Astrocyte (in vitro differentiated cells and primary cell): ENCODE measurements at places on chromosomes 12 and 14.

GRCh38 chr14:87626266-87626665, 366.7 kb downstream of the GALC start:
- no peak for DNase-seq

- DNase-seq: no peak
Observed at GRCh38 chr14:74258764-74259035, 19.5 kb downstream of the VSX2 start.

DNA sequence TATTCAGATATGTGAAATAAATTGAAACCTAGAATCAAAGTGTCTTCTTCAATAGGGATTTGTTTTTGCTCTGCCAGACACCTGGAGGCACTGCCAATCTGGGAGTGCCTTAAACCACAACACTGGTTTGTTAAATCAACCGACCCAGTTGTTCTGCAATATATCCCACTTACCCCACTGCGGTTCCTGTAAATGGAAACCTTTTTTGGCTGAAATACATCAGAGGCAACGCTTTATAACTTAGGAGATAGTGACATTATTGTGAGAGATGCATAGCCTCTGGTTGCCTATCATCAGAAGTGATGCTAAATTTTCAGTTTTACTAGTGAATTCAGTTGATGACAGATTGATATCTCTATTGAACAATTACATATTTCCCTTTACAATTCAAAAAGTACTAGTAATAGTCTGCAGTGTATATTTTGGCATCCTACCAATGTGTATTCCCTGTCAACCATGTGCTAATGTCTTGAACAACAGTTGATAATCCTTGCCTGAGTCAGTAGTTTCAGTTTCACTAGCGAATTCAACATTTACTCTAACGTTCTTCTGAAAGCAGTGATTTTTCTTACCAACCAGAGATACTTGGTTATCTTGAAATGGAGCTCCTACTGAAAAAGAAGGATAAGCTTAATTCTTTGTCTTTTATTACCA, 30.5 kb downstream of the PPP2R5C start:
- DNase-seq: peak; percentile 53

DNA sequence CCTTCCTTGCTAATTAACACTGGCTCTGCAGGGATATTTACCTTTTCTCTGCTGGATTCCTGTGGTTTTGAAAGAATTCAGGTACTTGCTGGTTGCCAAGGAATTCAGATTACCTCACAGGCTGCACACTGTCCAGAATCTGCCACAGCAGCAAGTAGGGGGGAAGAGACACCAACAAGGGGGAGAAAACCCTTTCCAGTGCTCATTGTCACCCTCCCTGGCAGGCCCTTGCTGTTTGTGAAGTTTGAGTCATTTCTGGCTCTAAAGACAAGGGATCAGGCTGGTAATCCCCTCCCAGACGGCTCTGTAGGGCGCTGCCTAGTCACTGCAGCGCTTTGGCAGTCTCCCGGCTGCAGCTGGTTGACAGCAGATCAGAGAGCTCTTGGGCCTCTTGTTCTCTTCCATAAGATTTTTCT, 50.8 kb downstream of the TTLL5 start:
- peak; percentile 95 for DNase-seq

DNA sequence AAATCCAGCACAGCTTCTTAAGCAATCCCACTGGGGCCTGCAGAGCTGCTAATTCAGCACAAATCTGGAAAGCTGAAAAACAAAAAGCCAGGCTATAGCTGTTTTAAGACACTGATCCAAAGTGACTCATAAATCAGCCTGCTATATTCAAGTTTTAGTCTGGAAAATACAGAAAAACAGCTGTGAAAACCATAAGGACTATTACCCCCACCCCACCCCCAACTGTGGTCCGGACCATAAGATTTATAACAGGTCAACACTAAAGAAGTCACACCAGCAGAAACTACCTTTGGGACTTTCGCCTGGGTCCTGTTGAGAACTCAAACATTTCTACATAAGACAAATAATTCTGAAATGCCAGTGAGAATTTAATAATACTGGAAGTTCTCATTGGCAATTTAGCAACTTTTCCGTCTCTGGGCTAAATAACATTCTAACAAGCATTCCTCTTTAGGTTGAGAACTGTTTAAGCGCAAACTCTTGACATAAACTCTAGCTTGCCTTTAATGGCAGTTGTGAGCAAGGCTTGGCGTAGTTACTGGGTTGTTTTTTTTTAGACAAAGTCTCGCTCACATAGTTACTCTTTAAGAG, 3.3 kb downstream of the LRIG3 start:
- DNase-seq: peak; percentile 63

DNA sequence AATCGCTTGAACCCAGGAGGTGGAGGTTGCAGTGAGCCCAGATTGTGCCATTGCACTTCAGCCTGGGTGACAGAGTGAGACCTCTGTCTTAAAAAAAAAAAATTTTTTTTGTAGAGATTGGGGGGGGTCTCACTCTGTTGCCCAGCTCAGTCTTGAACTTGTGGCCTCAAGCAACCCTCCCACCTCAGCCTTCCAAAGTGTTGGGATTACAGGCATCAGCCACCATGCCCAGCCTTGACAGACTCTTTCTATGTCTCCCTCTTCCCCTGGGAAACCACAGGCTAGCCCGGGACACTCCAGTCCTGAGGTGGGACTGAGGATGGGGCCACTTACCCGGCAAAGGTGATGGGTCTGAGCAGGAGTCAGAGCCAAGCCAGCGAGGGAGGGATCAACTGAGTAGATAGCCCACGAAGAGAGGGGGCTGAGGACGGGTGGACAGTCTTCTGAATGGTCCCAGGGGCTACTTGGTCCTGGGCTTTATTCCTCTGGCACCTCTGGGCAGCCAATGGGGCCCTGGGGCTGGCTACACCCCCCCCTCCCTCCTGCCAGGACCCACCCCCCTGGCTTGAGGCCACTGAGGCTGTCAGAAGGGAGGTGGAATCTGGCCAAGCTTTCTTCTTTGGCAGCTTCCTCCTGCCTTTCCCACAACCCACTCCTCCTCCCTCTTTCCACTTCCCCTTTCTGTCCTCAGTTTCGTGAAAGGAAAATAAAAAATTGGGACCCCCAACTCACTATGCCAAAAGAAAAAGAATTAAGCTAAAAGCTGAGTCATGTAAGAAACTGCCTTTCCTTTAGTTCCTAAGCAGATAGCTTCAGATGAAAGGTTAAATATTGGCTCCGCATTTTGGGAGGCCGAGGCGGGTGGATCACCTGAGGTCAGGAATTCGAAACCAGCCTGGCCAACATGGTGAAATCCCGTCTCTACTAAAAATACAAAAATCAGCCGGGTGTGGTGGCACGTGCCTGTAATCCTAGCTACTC, at the start of gene SDS:
TSS of gene SDS (minus strand) at position 453 of the 981 bp plus-strand sequence. CDS start 4,179 bp downstream, outside the sequence.
- DNase-seq: peak; percentile 48

- DNase-seq: peak; percentile 92
Observed at GRCh38 chr12:106309671-106310505, 7.4 kb downstream of the TCP11L2 start.

GRCh38 chr12:52121824-52122539, 42.5 kb downstream of the SMIM41 start:
- no peak for DNase-seq

DNA sequence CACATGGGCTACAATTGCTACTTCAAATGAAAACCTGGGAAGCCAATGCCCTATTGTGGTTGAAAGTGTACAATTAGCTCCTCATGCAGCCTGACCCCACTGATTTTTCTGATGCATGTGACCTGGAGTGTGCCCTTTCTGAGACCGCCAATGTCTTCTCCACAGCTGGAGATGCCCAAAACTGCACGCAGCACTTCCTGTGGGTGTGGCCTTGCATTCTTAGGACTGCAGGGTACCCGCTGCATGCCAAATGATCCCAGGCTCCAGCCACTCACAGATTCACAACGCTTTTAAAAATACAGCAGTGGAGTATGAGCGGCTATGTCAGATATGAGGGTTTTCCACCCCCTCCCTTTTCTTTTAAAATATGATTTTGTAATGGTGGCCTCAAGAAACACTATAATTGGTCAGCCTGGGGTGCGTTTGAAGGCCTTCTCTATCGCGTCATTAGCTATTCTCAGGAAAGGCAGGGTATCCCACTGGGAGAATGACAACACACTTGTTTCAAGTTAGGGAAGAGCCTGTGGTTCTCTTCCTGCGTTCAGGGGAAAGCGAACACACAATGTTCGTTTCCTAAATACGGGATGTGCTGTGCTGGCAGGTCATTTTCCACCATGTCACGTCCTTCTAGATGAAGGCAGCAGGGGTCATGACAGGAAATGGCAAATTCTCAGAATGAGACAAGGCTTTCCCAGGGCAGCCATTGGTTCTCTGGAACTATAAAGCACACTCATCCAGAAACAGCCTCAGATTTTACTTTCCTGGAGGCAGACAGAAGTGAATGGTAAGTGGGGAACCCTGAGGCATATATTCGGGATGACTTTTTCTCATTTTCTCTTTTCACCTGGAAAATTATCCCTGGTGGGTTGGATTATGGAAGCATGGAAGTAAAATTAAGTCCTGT, at the start of gene APOLD1:
TSS of gene APOLD1 (plus strand) at position 749 of the 904 bp plus-strand sequence. CDS start at position 782, 33 bp downstream.
- DNase-seq: no peak

DNA sequence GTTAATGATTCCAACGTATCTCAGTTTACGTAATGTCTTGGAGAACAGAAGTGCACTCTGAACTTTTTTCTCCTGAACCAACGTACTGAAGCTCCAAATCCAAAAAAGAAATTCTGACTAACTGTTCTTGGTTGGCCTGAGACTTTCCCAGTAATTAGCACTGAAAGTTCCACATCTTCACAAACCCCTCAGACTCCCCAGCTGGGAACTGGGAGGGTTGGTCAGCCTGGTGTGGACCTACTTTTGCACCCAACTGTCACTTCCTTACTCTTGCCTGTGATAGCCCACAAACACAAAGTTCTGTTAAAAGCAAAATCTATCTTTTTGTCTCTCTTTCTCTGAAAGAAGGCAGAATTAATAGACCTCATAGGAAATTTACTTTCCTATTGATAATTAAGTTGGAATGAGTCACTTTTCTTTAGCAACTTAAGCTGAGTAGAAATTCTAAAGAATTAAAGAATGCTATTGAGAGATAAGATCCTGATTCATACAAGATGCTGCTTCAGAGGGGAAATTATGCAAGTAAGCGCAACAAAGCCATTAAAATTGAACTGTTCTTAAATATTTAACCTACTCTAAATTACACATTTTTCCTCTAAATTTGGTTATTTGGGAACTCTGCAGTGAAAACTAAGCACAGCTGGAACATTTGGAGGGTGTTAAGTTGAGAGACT, 155.0 kb downstream of the EPS8 start:
- DNase-seq: peak; percentile 77

GRCh38 chr12:127749416-127749815, 517.6 kb upstream of the TMEM132C start:
- no peak for DNase-seq

DNA sequence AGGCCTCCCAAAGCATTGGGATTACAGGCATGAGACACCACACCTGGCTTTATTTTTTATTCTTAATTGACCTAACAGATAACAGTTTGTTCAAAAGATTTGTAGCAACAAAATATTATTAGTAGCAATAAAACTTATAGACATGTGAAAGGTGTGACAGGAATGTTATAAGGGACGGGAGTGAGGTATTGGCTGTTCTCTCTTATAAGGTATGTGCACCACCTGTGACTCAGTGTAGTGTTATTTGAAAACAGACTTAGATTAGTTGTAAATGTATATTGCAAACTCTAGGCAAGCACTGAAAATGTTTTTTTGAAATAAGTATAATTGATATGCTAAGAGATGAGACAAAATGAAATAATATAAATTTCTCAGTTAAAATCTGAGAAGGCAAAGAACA, 57.8 kb downstream of the KLRG1 start:
- DNase-seq: no peak

DNA sequence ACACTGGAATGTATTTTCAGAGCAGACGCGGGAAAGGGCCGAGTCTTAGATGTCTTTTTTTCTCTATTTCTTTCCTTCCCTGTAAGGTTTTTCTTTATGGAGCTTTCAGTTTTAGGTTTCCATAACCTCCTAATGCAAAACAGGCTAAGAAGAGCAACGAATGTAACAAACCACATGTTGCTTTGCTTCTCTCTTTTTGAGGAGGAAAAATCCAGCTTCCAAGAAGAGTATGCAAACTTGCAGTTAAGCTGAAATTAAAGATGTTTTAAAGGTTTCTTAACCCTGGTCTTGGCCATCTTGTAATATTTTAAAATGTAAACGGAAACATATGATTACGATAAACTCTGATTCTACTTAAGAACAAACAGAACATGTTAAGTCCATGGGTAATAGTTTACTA, 86.9 kb downstream of the PRICKLE1 start:
- DNase-seq: no peak

GRCh38 chr14:92122761-92123160, 992 bp downstream of the CPSF2 start:
- no peak for DNase-seq

GRCh38 chr12:97797473-97797872, 334.9 kb downstream of the RMST start:
- no peak for DNase-seq

DNA sequence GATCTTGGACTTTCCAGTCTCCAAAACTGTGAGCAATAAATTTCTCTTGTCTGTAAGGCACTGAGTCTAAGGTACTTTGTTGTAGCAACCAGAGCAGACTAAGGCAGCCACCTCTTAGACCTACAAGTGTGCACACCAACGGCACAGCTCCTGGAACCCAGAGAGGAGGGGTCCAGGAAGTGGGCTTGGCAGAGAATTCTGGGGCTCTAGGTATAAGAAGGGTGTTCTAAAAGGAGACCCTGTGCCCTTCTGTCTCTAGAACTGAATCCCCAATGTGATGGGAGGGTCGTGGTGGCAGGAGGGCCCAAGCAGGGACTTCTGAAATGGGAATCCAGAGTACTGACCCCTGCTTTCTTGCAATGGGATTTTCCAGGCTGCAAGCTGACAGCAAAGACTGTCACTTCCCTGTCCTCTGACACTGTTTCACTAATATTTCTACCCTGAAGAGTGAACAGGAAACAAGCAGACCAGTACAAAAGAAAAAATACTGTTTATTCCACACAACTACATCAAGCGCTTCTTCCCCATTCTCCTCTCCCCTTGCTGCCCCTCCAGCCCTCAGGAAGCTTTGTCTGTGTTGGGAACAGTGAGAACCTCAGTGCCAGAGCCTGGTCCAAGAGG, 13.6 kb upstream of the TFCP2 start:
- DNase-seq: no peak

- no peak for DNase-seq
Observed at GRCh38 chr12:39112064-39112463, 206.7 kb upstream of the CPNE8 start.

- DNase-seq: no peak
Observed at GRCh38 chr14:52352061-52352491, 38.0 kb downstream of the PTGER2 start.

GRCh38 chr14:23129759-23130316, 10.8 kb upstream of the CEBPE start:
- DNase-seq: no peak

GRCh38 chr12:8012651-8013309, 19.7 kb upstream of the FOXJ2 start:
- DNase-seq: no peak
